ENCODE measurements at places on chromosomes 5 and 9. TPM values are rescaled to one million over a fixed set of nuclear protein-coding genes. Genes with fewer than 3 reads are reported as not detected.

MEIKIN gene
- not detected for total RNA-seq

CHSY3 gene
- total RNA-seq: 2.3 TPM

FBXL7 gene
- total RNA-seq: 15.4 TPM

SLC27A4 gene
- total RNA-seq: 25.3 TPM

BRD3 gene
- 40.7 TPM for total RNA-seq

GPR151 gene
- total RNA-seq: not detected

GRCh38 chr5:134436523-134437339, 25.1 kb upstream of the CDKN2AIPNL start:
- no peak for DNase-seq

DNA sequence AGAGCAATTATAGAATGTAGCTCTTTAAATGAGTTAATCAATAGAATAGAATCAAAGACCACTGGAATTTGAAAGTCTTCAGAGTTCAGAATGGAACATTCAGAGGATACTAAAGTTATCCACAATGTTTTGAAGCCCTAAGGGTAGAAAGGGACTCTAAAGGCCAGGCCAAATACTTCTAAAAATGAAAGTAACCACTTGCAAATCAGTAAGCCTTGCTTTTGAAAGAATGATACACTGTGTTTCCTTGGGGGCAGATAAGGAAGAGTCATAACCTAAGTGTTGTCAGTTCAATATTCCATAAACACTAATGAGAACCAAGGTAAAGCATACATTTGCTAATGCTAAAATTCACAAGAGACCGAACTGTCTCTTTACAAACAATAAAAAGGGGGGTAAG, 813.5 kb downstream of the PTPRD start:
- no peak for DNase-seq

DNA sequence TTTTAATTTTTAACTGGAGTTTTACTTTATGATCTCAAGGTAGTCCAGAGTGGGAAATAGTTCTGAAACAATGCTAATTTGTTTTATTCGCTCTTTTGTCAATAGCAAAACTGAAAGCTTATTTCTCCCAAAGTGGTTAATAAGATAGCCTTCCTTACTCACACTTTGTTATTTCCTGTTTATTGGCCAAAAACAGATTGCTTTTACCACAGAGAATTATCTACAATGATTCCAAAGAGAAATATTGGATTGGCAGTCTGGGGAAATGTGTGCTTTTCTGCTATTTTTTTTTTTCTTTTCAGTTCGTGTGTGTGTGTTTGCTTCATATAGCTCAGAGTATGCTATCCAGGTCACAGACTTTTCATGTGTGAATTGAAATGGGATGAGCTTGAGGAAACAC, 756.7 kb upstream of the RGMB start:
- DNase-seq: no peak

- no peak for DNase-seq
Observed at GRCh38 chr5:91367344-91367743, 15.8 kb downstream of the ARRDC3 start.

GRCh38 chr9:86843206-86843605, 104.1 kb downstream of the GAS1 start:
- DNase-seq: no peak

- no peak for DNase-seq
Observed at GRCh38 chr9:90078988-90079421, 474.2 kb downstream of the GADD45G start.

GRCh38 chr9:128254855-128255759, 20.7 kb downstream of the GOLGA2 start:
- DNase-seq: peak; percentile 94

GRCh38 chr5:60959156-60959555, 14.2 kb downstream of the NDUFAF2 start:
- no peak for DNase-seq

- no peak for DNase-seq
Observed at GRCh38 chr9:79588488-79589223, 16.9 kb downstream of the TLE4 start.

DNA sequence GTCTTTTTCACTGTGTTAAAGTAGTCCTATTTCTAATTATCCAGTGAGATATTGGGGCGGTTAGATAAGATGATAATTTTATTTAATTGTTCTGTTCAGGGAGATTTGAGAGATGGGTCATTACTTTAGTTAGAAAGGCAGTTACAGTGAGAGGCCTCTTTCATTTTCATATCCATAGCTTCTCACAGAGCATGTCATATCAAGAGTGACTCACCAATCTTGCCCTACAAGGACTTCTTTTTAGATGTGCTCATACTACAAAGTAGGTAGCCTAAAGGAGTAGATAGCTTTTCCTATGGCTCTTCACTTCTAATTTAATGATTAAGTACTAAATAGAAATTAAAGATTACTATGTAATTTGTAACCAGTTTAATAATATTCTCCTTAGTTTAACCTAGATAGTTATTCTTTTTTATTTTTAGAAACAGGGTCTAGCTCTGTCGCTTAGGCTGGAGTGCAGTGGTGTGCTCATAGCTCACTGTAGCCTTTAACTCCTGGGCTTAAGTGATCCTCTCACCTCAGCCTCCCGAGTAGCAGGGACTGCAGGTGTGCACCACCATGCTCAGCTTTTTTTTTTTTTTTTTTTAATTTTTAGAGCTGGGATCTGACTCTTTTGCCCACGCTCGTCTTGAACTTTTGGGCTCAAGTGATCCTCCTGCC, 71.0 kb downstream of the FER start:
- no peak for DNase-seq

DNA sequence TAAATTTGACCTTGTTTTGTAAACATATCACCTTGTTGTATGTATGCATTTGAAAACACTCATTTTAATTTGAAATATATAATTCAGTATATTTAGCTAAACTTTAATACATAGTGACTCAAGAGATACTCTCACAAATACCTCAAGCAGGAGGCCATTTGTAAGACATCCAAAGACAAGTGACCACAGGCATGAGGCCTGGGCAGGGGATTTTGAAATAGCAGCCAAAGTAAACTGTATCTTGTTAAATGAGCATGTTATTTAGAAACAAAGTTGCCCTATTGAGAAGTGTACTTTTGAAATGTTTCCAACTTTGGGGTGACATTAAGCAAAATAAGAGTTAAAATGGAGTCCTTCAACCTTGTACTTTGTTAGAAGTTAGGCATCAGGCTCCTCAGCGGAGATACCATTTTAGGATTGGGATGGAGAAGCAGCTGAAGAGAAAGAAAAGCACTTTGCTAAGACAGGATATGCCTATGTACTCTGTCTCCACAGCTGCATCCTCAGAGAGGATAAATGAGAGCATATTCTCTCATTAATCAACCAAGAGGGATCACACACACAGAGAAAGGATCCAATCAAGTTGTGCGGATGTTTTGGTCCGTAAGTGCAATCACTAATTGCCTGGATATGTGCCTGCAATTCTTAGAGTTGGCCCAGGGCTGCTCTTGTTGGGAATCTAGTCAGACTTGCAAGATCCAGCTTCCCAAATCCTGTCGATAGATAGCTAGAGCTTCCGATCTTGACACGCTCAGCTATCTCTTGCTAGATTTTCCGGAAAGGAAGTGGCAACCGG, 157.5 kb upstream of the HAPLN1 start:
- no peak for DNase-seq
